ENCODE measurements at places on chromosomes 4 and X.

DNA sequence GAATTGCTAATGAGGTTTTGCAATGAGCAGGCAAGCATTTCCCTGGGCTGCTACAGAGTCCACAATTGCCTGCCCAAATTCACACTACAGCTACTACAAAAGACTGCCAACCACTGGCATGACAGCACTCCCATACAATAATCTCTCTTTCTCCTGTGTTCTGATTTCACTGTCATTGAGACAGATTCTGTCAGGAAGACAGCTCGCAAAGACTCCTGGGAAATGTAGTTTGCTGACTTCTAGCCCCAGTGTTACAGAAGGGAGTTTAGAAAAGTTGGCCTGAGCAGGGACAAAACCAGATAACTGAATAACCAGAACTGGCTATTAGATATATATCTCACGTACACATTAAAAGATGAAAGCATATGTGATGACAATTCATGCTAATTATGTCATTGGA lies 1231.3 kb upstream of the PRKX start:
- DNase-seq: no peak

- no peak for DNase-seq
These were observed 54.1 kb upstream of the GABRE start for GRCh38 chrX:152028579-152028978.

DNA sequence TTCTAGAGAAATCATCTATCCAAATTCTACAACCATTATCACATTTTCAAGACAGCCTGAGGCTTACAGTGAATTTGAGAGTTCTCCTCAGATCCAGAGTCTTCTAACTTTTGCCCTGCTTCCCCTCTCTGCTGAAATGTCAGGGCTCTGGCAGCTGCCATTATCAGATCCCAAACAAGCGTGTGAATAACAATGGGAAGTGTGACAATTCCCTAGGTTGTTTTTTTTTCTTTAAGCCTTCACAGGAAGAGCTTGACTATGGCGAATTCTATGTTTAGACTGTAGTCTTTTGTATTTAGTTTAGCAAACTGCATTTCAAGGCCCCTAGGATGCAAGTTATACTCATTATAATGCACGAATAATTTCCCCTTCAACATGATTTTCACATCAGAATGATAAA lies 61.3 kb upstream of the KDR start:
- no peak for DNase-seq

DNA sequence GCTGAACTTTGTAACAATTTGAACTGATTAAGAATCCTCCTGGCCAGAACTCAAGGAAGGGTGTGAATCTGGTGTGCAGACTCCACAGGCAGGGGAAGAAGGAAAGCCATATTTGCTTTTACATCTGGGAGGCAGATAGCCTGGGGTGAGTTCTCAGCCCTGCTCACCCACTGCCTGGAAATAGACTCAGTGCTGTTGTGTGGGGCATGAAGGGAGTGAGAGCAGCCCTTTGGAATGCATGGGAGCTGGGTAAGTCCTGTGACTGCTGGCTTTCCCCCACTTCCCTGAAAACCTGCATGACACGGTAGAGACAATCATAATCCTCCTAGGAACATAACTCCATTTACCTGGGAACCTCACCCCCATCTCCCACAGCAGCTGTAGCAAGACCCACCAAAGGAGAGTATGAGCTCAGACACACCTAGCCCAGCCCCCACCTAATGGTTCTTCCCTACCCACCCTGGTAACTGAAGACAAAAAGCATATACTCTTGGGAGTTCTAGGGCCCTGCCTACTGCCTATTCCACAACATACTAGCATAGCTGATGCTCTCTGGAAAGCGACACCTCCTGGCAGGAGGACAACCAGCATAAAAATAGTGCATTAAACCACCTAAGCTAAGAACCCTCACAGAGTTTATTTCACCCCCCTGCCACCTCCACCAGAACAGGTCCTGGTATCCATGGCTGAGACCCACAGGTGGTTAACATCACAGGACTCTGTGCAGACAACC lies 59.3 kb upstream of the UBQLN2 start:
- no peak for DNase-seq
